Activated T-cell treated with anti-CD3 and anti-CD28 coated beads, Interleukin-2, amount 50 U/mL, for 72 hours (primary cell): ENCODE measurements at places on chromosomes 1 and 21. TPM values are rescaled to one million over a fixed set of nuclear protein-coding genes. Genes with fewer than 3 reads are reported as not detected.

DNA sequence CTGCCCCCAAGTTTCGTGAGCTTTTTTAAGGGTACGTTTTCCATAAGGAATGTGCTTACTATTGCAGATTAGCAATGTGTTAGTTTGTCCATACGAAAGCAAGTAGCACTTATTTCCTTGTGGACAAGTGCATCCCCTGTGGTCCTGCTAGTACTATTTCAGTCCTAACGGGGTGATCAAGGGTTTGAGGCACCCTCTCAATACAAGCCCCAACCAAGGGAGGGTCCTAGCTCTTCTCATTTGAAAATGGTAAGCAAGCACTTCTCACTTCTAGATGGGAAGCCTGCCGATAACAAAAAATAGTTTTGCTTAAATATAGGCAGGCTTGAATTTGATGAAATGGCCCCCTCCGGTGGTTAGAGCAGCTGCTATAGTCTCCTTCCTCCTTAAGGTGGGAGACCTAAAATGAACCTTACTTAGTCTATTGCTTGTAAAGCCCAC, 64.0 kb upstream of the HMCN1 start:
- DNase-seq: peak; percentile 45
- no peak overlapping the region for H3K4me3 ChIP-seq
- no peaks in the 10 kb centered on the region for H3K36me3 ChIP-seq
- H3K27ac ChIP-seq: peak overlapping the region; percentile 63
- no peaks in the 10 kb centered on the region for H3K27me3 ChIP-seq
- peaks cover 13% of the 10 kb centered on the region for H3K4me1 ChIP-seq

DNA sequence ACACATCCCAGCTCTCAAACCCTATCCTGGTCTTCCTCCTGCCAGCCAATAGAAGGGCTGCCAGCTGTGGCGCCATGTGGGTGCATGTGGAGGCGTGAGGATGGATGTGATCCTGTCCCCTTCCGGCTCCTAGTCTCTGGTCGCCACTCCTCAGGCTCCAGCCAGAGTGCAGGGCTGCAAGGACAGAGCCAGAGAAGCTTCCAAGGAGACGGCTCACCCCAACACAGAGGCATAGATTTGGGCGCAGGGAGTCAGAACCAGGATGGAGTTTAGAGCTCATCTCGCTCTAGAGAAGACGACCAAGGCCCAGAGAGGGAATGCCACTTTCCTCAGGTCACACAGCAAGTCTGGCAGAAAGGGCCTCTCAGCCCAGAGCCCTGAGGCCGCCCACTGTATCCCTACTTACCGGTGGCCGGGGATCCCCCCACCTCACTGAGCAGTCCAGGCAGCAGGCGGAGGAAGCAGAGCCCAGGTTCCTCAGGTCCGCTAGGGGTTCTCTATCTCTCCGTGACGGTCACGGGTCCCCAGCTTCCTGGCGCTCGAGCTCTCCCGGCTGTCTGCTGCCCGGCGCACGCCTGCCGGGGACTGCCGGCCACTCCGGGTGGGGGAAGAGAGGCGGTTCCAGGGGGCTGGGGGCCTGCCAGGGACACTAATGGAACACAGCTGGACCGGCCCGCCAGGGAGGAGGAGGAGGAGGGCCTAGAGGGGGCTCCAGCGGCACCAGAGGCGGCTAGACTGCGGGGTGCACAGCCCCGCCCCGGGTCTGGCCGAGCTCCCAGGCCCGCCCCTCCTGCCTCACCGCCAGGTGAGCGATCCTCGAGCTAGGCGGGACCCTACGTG, at the start of gene COL16A1:
TSS of gene COL16A1 (minus strand) at position 587 of the 840 bp plus-strand sequence. CDS start 1,824 bp downstream, outside the sequence.
- H3K36me3 ChIP-seq: no peaks in the 10 kb centered on the region
- H3K4me1 ChIP-seq: peaks cover 65% of the 10 kb centered on the region
- peaks cover 41% of the 10 kb centered on the region for H3K27me3 ChIP-seq
- H3K4me3 ChIP-seq: peak within 1 kb of the TSS; percentile 68

DNA sequence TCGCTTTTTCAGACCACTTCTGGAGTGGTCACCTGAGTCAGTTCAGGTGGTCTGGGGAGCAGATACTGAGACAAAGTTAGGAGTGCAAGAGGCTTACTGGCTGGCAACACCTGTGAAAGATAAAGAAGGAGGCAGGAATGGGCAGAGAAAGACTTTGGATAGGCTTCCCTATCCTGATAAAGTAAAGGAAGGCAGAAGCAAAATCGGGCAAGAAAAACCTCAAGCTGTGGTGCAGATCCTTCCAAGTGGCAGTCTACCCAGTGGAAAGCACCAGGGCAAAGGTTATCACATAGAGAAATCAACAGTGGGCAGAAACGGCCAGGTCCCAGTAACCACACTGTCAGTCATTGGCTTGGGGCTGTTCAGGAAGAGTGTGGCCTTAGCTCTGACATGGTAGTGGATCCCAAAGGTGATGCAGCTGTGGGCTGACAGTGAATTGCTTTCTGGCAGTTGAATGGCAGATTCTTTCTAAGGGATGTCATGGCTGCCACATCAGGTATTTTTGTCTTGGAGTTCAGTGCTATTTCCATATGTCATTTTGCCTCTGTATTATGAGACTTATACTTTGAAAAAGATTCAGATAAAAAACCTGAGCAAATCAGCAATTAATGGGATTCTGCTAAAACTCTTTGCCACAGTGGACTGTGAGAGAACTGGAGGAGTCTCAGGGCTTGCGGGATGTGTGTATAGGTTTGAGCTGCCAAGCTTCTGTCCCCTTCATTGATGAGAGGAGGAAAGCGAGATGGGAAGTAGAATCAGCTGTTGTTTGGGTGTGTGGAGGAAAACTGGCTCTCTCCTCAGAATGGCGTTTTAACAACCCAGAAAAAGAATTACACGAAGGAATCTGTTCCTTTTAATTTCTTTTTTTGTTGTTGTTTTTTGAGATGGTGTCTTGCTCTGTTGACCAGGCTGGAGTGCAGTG, 8.1 kb upstream of the CGN start:
- H3K36me3 ChIP-seq: no peaks in the 10 kb centered on the region
- DNase-seq: no peak
- H3K27ac ChIP-seq: no peak overlapping the region
- H3K27me3 ChIP-seq: no peaks in the 10 kb centered on the region

GRCh38 chr21:46637952-46638746, 2.7 kb downstream of the PRMT2 start:
- peaks cover 12% of the 10 kb centered on the region for H3K36me3 ChIP-seq
- H3K27ac ChIP-seq: peak overlapping the region; percentile 97
- no peak for DNase-seq
- peaks cover 77% of the 10 kb centered on the region for H3K4me1 ChIP-seq
- H3K4me3 ChIP-seq: peak overlapping the region; percentile 74

GRCh38 chr1:147626291-147626690, 44.0 kb downstream of the ACP6 start:
- no peaks in the 10 kb centered on the region for H3K27me3 ChIP-seq
- no peak overlapping the region for H3K27ac ChIP-seq
- no peaks in the 10 kb centered on the region for H3K36me3 ChIP-seq
- H3K4me1 ChIP-seq: peaks cover 31% of the 10 kb centered on the region
- H3K4me3 ChIP-seq: no peak overlapping the region
- DNase-seq: no peak

GRCh38 chr1:110634455-110635311, 28.5 kb upstream of the KCNA2 start:
- no peaks in the 10 kb centered on the region for H3K36me3 ChIP-seq
- DNase-seq: peak; percentile 83
- peak overlapping the region; percentile 73 for H3K4me3 ChIP-seq
- H3K27ac ChIP-seq: peak overlapping the region; percentile 94
- H3K4me1 ChIP-seq: peaks cover 27% of the 10 kb centered on the region
- H3K27me3 ChIP-seq: no peaks in the 10 kb centered on the region

DNA sequence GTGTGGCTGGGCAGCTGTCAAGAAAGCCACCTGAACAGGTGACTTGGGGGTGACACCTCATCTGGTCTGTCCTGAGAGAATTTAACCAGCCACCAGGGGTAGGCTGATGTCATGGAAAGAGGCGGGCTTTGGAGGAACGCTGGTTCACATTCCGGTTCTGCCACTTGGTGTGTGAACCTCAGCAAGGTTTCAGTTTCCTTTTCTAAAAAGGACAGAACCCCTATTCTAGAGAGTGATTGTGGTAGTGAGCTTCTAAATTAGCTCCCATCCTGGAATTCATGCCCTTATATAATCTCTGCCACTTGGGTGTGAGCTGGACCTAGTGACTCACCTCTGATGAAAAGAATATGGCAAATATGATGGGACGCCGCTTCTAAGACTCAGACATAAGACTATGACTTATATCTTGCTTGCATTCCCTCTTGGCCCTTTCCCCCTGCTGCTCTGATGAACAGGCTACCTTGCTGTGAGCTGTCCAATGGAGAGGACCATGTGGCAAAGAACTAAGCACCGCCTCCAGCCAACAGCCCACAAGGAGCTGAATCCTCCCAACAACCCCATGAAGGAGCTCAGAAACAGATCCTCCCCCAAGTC, 332.1 kb downstream of the RRAGC start:
- peak overlapping the region; percentile 44 for H3K4me3 ChIP-seq
- H3K4me1 ChIP-seq: peaks cover 24% of the 10 kb centered on the region
- no peaks in the 10 kb centered on the region for H3K27me3 ChIP-seq
- DNase-seq: peak; percentile 67

GRCh38 chr1:206978259-206978658, 8.0 kb upstream of the FCAMR start:
- H3K4me3 ChIP-seq: no peak overlapping the region
- peaks cover 6% of the 10 kb centered on the region for H3K4me1 ChIP-seq
- no peak for DNase-seq
- H3K36me3 ChIP-seq: no peaks in the 10 kb centered on the region

DNA sequence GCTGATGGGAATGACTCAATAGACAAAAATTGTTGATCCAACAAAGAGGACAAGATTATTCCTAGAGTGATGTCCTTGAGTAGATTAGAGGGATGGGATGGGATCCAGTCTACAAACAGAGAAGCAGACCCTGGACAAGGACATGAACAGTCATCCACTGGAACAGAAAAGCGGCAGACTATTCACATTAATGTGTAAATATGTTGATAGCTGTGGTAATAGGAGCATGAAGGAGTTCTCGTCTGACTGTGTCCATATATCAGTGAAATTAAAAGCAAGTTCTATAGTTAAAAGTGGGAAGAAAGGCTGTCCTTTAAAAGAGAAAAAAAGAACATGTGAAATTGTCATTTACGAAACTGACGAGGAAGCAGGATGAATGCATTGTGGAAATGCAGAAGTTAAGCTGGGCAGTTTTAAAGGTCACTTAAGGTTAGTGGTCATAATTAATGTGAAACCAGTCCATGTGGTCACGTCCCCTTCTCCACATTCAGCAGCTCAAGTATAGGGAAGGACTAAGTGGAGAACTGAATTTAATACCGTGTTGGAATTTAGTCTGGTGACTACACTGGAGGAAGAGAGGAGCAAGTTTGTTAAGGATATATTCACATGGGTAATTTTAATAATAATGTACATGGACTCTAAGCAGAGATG, 62.1 kb downstream of the PIK3R3 start:
- no peaks in the 10 kb centered on the region for H3K4me1 ChIP-seq
- no peaks in the 10 kb centered on the region for H3K36me3 ChIP-seq
- no peaks in the 10 kb centered on the region for H3K27me3 ChIP-seq
- H3K27ac ChIP-seq: no peak overlapping the region
- no peak for DNase-seq
- no peak overlapping the region for H3K4me3 ChIP-seq

GRCh38 chr1:161722406-161722805, 1.1 kb downstream of the FCRLB start:
- H3K36me3 ChIP-seq: peaks cover 2% of the 10 kb centered on the region
- no peak overlapping the region for H3K27ac ChIP-seq
- H3K4me3 ChIP-seq: no peak overlapping the region
- peaks cover 52% of the 10 kb centered on the region for H3K27me3 ChIP-seq

DNA sequence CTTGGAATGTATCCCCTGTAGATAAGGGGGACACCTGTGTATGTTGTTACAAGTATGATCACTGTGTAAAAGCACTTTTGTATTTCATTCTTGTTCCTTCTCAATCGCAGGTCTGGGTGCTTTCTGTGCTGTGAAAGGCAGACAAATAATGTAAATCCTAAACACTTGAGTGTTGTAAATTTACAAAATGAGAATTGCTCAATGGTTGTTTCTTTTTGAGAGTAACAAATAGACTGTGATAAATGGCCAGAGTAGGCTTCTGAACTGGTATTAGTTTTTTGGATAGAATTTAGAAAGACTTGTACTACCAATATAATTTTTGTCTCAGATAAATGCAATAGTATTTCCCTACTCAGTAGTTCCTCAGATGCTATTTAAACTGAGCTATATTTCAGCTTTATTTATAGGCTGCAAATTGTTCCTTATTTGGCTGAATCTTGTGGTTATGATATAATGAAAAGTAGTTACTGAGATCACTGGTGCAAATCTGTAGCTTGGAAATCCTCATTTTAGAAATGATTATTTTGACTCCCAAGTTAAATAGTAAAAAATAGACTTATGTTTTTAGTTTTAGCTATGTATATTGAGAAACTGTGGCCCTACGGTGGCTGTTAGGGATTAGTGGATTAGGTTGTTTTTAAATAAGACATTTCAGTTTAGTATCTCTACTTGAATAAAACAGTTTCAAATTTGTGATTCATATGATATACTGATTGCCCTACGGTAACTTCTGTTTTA, 9.2 kb downstream of the BACH1 start:
- H3K4me3 ChIP-seq: no peak overlapping the region
- H3K27me3 ChIP-seq: no peaks in the 10 kb centered on the region
- DNase-seq: no peak
- H3K4me1 ChIP-seq: peaks cover 74% of the 10 kb centered on the region
- H3K27ac ChIP-seq: no peak overlapping the region

DNA sequence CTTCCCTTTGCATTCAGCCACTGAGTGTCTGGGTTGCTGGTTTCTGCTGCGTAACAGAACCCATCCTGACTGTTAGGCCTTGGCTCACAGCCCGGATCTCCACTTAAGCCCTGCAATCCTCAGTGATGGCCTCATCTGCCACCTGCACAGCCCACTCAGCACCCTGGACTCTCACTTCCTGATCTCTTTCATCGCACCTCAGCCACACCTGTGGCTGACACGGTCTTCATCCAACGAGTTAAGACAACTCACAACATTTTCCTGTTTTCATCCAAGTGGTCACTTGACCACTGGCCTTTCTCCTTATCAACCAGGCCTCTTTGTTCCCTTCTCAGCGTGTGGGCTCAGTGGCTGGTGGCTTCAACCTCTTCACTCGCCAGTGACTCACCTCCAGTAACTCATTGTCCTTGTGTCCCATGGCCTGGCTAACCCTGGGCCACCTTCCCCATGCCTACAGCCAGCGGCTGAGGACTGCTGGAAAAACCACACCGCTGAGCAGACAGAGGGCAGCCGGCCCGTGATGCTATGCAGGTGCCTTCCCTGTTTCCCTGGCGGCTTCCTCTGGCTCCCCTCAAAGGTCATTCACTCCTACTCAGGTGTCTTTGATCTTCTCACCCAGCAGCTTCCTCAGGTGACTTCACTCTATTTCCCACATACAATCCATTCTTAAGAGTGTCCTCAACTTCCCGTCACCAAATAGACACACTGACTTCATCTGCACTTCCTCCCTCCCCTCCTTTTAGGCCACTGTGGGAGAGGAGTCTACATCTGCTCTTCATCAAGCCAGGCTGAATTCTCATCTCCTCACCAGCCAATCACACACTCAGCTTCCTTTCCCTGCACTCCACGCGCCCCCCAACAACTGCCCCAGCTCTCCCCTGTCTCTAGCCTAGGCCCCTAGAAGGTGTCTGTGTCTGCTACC, 19.9 kb upstream of the EDN2 start:
- peak overlapping the region; percentile 53 for H3K27ac ChIP-seq
- H3K36me3 ChIP-seq: no peaks in the 10 kb centered on the region
- H3K4me1 ChIP-seq: peaks cover 10% of the 10 kb centered on the region
- no peak for DNase-seq

The ATP1A2 gene
- not detected for total RNA-seq

The NBPF4 gene
- 0.31 TPM for total RNA-seq

The SERINC2 gene
- total RNA-seq: 0.23 TPM

The KLHDC9 gene
- 5.7 TPM for total RNA-seq

The FOXO6 gene
- total RNA-seq: 0.19 TPM

The NOS1AP gene
- total RNA-seq: 0.26 TPM

The GIPC2 gene
- total RNA-seq: 0.62 TPM
